ENCODE measurements at places on chromosomes 13 and 19. TPM values are rescaled to one million over a fixed set of nuclear protein-coding genes. Genes with fewer than 3 reads are reported as not detected.
A peak's percentile ranks its signal among the peaks of the same experiment; 100 is the strongest.

GRCh38 chr19:31347828-31348392 is 1.3 kb downstream of the TSHZ3 start:
- no peak for DNase-seq

GRCh38 chr13:50757008-50757407 is 86.5 kb downstream of the DLEU7 start:
- peak; percentile 65 for DNase-seq

DNA sequence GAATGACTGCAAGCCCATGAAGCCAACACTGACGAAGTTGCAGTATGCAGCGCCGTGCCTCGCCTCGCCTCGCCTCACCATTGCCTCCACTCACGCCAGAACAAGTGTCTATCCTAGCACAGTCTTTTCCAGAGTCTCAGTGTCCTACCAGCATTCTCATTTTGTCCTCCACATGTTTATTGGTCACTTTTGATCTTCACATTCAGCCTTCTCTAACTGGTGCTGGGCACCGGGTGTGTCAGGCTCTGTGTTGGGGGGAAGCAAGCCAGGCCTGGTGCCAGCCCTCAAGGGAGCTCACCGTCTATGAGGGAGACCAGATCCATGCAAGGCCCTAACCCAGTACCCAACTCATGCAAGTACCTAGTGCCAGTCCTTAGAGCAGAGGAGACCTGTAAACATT is 69.7 kb upstream of the GPR183 start:
- DNase-seq, result no peak

DNA sequence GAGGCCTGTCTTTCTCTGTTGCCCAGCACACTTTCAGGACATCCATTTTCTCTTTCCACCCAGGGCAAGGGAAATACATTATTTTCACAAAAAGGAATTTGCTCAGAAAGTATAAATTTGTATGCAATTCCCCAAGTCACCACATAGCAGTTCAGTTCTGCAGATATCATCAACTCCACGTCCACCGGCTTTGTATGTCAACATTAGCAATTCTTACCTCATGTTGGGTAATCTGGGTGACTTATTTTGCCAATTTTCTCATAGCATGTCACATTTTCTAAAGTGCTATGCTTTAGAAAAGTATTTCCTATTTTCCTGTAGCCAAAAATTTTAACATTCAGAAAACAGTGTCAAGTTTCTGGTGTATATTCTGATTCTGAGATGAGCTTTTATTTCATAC is 501.8 kb downstream of the EFNB2 start:
- peak; percentile 54 for DNase-seq

SERPINE3 gene
- total RNA-seq, result not detected

RFPL4A gene
- total RNA-seq, result not detected

Data from bronchial epithelial cell (primary cell).